ENCODE measurements at places on chromosomes 11 and 22.

- DNase-seq: no peak
Observed at GRCh38 chr22:43036282-43036829, 21.4 kb upstream of the PACSIN2 start.

GRCh38 chr22:22357024-22357883 is 112.7 kb downstream of the VPREB1 start:
- peak; percentile 86 for DNase-seq

DNA sequence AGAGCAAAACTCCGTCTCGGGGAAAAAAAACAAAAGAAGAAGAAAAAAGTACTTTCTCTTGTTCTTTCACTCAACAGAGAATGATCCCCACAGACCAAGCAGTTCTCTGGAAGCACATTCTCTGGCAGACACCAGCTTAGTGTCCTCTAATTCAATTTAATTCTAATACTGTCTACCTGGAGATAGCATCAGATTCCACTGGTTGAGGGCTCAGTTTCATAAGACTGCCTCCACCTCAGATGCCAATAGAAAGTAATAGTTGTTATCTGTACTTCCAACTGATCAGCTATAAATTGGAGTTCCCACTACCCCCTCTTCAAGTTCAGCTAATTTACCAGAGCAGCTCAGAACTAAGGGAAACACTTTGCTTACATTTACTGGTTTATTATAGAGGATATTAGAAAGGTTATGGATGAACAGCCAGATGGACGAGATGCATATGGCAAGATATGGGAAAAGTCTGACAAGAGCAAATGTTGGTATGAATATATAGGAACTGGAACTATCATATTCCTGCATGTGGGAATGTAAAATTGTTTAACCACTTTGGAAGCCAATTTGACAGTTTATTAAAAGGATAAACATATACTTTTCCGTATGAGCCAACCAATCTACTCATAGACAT is 64.3 kb downstream of the TMEM135 start:
- no peak for DNase-seq

GRCh38 chr22:42696331-42696967 is 24.2 kb downstream of the A4GALT start:
- no peak for DNase-seq

DNA sequence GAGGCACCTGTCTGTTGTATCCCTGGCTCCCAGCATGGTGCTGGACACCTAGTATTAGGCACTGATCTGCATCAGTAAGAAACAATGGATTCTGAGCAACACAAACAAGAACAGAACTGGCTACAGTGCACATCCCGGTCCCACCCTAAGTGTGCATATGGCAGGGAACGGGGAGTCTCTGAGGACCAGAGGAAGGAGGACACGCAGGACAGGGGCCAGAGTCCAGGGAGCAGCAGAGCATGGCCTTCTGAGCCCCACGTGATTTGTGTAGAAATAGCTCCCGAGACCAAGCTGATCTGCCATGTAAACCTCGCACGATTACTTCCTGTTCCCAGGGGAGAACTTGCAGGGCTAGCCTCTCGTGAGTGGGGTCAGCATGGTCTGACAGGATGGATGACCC is 12.7 kb upstream of the SNX32 start:
- no peak for DNase-seq

- peak; percentile 70 for DNase-seq
Observed at GRCh38 chr11:62545437-62546243, 966 bp downstream of the AHNAK start.

All from activated T-cell treated with anti-CD3 and anti-CD28 coated beads, Interleukin-2, amount 50 U/mL, for 48 hours (primary cell).